ENCODE measurements at places on chromosomes 3 and 15.

GRCh38 chr3:30435861-30436331 is 170.5 kb upstream of the TGFBR2 start:
- DNase-seq = no peak

DNA sequence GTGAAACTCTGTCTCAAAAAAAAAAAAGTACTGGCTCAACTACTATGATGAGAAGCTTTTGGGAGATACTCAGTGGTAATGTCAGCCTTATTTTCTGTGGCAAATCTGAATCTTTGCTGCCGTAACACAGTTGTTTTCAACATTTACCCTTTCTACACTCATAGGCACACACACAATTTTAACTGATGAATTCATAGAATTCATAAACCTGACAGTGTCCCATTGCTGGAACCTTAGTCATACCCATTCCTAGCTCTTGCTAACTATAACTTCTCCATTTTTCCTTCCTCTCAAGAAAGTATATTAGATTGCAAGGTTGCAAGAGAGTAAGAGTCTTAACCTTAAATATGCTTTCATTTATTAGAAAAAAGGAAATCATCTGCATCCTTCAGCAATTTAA is 496.6 kb downstream of the FHIT start:
- DNase-seq = no peak

GRCh38 chr3:131277836-131278497 is 103.6 kb upstream of the NUDT16 start:
- no peak for DNase-seq

DNA sequence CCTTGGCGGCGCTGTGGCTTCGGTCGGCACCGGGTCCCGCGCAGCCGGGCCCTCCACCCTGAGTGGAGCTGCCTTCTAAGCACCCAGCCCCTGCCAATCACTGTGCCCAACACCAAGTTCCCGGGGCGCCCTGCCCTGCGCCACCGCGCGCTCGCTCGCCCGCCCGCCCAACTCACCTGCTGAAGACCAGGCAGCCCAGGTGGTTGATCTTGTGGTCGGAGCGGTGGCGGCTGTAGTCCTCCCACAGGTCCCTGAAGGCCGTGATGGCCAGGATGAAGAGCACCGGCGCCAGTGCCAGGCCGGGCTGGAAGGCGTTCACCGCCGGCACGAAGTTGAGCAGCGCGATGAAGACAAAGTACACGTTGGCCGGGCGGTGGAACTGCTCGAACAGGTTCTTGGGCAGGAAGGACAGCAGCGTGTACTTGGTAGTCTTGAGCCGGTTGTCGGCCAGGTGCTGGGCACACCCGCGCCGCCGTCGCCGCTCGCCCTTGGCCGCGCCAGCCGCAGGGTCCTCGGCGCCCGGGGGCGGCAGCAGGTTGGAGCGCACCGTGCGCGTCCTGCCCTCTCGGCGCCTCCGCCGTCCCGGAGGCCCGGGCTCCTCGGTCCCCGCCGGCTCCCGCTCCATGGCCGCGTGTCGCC is 536 bp downstream of the ATP10A start:
- DNase-seq = no peak

DNA sequence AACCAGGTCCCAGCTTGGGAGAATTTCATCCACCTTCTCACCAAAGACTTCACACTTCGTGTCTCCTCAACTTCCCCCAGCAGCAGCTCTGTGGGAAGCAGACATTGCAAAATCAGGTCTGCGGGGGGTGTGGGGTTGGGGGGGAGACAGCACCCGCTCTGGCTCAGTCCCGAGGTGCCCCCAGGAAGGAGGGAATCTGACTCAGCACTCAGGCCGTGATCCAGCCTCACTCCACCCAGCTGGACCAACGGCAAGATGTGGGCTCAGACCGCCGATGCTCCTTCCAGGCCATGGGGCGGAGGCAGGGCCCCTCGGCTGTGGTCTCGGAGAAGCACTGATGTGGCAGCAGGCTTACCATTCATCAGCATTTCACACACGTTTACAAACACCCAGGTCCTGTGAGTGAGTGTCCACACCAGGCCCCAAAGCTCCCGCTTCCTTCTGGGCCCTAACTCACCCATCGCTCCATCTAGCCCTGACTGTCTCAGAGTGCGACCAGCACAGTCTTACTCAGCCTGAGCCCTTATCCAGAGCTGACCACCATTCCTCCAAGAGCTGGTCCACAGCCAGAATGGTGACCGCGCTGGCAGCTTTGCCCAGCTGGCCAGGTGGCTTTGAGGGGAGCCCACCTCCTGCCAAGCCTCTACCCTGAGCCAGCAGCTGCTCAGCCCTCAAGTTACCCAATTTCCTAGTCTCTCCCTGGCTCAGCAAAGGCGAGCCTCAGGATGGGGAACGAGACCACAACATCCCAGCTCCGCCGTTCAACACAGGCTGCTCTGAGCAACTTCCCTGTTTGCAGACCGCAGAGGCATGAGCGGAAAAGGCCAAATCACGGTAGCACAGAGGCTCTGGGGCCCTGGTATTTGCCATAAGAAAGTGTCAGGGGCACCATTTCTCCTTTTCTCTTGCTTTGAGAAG is 3.3 kb downstream of the STAB1 start:
- peak; percentile 38 for DNase-seq

GRCh38 chr3:118675305-118675704 is 359.3 kb downstream of the IGSF11 start:
- DNase-seq = no peak

DNA sequence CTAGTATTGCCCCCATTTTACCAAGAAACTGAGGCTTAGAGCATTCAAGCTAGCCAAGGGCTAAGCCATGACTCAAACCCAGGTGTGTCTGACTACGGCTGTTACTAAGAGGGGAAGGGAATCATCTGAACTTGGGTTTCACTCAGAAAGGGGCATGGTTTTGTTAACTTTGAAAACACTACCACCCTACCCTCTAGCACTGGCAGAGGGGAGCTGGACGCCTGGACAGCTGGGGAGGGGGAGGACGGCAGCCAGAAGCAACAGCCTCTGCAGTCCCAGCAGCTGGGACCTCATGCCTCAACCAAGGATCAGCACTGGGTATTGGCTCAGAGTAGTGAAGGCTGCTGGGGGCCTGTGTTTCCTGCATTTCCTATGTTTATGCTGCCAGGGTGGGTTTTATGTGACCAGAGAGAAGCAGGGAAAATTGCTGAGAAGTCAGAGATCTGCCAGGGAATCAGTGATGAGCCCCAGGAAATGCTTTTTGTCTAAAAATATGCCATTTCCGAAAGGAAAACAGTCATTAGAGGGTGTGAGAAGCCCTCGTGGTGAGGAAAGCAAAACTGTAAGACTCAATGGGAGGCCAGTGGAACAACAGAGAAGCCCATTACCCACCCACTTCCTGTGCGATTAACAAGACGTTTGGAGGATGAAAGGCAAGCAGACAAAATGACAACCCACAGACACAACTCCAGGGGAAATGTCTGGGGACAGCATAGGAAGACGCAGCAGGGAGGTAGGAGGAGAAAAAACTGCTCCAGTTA is 41.2 kb downstream of the LIPC start:
- no peak for DNase-seq

DNA sequence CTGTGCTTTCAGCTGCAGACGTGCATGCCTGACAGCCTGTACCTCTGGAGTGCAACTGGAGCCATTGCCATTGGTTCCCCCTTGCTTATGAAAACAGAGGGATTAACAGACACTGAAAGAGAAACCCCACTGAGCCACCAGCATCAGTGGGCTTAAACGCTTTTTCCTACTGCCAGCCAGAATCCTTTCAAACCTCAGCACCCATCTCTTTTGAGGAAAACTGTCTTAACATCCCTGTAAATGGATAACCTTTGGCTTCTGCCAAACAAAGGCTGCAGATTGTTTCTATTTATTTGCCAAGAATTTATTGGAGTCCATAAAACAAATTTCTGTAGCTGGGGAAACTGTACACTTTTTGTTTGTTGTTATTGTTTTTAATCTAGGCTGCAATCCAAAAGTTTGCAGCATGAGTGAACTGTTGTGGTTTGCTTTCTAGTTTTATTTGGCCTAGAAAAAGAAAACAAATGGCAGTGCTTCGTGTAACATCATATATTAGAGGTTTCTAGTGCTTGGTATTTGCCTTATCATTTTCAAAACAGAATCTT is 369.2 kb upstream of the IL12A start:
- no peak for DNase-seq

DNA sequence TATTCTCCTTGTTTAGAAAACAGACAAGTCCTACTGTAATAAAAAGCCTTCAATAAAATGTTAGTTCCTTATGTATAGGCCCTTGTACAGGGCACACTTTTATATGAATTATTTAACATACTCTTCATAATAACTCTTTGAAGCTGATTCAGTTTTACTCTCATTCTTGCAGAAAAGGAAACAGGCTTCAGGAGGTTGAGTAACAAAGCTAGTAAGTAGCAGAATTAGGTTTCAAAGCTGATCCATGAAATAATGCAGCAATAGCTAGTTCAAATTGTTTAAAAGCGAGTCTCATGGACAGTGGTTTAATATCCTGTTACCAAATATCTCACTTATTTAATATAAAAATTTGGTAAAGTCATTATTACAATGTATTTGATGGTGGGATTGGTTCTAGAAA is 25.0 kb downstream of the TCF12 start:
- DNase-seq = no peak

GRCh38 chr15:92012368-92012629 is 158.8 kb downstream of the SLCO3A1 start:
- no peak for DNase-seq

- peak; percentile 58 for DNase-seq
Observed at GRCh38 chr3:129892857-129893580, 492 bp downstream of the TMCC1 start.

GRCh38 chr3:67329358-67329757 is 325.1 kb downstream of the SUCLG2 start:
- no peak for DNase-seq

- no peak for DNase-seq
Observed at GRCh38 chr15:71825021-71825730, 14.8 kb downstream of the NR2E3 start.

DNA sequence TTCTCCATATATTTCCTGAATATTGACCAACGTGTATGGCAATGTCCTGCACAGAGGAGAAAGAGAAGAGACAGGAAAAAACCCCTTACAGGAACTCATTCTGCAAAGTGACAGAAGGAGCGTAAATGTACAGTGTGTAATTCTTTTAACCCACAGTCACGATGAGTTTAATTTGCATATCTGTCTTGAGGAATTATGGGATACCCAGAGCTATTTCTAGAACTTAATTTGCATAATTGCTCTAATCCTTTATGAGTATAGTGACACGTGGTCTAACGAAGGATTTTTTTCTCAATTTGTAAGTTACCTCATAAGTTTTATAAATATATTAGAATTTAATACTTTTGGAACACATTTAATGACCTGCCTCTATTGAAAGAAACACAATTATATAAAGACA is 9.8 kb downstream of the GPR27 start:
- DNase-seq = no peak

- no peak for DNase-seq
Observed at GRCh38 chr3:2839876-2840275, 270.3 kb downstream of the IL5RA start.

- DNase-seq = peak; percentile 62
Observed at GRCh38 chr3:62318752-62319569, 54.4 kb downstream of the FEZF2 start.

DNA sequence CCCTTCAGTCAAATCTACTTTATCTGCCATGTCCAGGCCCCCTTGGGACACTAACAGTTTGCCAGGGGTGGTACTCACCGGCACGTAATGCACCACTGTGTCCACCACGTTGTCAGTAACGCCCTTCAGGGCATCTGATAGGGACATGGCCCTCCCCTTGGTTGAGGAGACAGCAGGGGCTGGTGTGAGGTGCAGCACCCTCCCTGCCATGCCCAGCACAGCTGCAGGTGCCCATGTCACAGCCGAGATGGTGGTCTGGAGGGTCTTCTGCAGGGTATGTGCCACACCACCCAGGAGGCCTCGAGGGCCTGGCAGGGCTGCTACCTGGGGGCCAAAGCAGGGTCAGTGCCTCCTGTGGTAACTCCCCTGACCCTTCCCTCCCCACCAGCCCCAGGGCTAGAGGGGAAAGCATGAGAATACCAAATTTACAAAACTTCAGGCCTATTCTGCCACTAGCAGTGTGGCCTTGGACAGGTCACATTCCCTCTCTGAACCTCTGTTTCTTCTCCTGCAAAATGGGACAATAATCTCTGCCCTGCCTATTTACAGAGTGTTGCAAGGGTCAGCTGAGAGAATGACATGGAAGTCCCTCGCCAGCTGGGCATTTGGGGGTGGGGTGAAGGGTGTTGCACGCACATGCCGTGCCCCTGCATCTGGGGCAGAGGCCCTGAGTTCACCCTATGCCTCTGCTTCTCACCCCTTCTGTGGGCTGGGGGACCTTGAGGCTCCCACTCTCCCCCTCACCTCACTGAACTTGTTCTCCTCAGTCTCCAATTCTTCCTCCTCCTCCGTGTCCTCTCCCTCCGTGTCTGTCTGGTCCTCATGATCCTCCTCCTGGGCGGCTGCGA is 11.8 kb upstream of the KIF7 start:
- no peak for DNase-seq

DNA sequence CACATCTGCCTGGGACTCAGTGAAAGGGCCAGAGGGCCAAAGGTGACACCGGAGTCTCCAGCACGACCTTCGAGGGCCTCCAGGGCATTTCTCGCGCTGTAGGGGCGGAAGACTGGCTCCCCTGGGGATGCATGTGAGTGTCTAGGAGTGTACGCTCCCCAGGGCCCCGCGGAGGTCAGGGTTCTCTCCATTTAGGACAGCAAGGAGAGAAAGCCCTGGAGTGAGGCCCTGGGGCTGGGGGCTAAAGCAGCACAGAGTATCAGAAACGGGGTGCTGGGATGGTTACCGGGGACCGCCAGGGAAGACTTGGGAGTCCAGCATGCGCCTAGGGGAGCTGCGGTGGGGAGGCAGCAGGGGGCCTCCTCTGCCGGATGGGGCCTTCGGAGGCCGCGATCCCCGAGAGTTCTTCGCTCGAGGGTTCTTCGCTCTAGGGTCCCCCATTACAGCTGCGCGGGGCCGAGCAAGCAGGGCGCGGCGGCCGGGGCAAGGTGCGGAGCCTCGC is 595 bp upstream of the APBA2 start:
- no peak for DNase-seq

DNA sequence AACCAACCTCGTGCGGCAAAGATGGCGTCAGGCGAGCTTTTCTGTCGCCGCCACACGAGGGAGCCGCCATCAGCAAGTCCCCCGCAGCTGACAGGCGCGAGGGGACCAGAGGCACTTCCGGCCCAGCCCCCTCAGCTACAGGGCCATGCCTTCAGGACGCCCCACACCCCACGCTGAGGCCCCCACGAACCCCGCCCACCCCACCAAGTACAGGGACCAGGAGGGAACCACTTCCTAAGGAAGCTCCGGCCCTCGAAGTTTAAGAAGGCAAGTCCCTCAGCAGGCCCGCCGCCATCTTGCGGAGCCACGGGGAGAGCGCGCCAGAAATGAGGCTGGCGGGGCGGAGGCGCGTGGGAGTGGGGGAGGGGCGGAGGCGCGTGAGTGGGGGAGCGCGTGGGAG is 790 bp downstream of the DAZL start:
- no peak for DNase-seq
